ENCODE measurements at places on chromosomes 4 and X. TPM values are rescaled to one million over a fixed set of nuclear protein-coding genes. Genes with fewer than 3 reads are reported as not detected.
A peak's percentile ranks its signal among the peaks of the same experiment; 100 is the strongest.

DRP2 gene
- 0.09 TPM for total RNA-seq

MAGIX gene
- total RNA-seq, result 2.1 TPM

NPY5R gene
- total RNA-seq, result not detected

ASB9 gene
- total RNA-seq, result 8.3 TPM

UGT2B7 gene
- 3.0 TPM for total RNA-seq

SPRY1 gene
- 23.2 TPM for total RNA-seq

CSN2 gene
- total RNA-seq, result not detected

HS6ST2 gene
- 33.7 TPM for total RNA-seq

CITED1 gene
- 1.3 TPM for total RNA-seq

DNA sequence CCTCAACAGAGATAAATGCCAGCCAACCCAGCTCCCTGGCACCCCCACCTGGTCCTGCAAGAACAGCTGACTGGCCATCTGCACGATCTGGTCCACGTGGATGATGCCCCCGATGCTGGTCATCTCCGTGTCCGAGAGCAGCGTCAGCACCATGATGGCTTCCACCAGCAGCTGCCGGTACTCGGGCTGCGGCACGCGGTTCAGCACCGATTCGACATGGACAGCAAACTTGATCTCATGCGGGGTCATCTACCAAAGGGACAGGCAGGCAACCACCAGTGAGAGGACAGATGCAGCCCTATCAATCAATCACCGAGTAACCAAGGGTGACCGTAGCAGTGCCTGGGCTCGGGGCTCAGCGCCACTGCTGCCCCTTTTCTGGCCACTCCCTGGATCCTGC, 89.8 kb downstream of the PHKA2 start:
- no peak overlapping the region for H3K27ac ChIP-seq
- no peaks in the 10 kb centered on the region for H3K27me3 ChIP-seq
- DNase-seq, result no peak
- no peaks in the 10 kb centered on the region for H3K4me1 ChIP-seq
- H3K4me3 ChIP-seq, result no peak overlapping the region
- H3K36me3 ChIP-seq, result no peaks in the 10 kb centered on the region

- no peak overlapping the region for H3K4me3 ChIP-seq
- H3K36me3 ChIP-seq, result no peaks in the 10 kb centered on the region
- H3K27ac ChIP-seq, result no peak overlapping the region
- H3K4me1 ChIP-seq, result no peaks in the 10 kb centered on the region
- no peak for DNase-seq
These were observed 27.3 kb upstream of the GPRASP2 start for GRCh38 chrX:102684772-102685520.

DNA sequence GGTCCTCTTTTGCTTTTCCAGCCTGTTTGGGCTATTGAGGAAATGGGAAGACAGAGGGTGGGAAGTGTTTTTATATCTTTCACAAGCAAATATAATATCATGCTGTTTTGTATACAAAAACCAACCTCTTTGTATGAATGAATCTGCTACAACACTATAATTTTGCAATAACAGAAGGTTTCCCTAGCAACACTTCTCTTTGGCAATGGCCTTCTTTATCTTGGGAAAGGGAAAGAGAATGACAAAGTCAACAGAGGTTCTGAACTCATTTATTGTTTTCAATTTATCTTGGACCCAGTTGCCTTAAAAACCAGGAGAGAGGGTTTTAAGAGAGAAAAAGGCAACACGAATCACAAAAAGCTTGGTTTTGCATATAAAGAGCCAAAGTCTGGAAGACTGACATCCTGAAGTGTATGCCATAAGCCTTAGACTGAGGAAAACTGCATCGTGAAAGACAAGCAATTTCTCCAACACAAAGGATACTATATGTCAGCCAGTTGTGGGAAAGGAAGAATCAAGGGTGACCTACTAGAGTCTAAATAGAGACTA, 121.8 kb upstream of the FAM241A start:
- no peak for DNase-seq
- H3K4me1 ChIP-seq, result no peaks in the 10 kb centered on the region
- no peaks in the 10 kb centered on the region for H3K27me3 ChIP-seq
- H3K4me3 ChIP-seq, result no peak overlapping the region
- H3K27ac ChIP-seq, result no peak overlapping the region

DNA sequence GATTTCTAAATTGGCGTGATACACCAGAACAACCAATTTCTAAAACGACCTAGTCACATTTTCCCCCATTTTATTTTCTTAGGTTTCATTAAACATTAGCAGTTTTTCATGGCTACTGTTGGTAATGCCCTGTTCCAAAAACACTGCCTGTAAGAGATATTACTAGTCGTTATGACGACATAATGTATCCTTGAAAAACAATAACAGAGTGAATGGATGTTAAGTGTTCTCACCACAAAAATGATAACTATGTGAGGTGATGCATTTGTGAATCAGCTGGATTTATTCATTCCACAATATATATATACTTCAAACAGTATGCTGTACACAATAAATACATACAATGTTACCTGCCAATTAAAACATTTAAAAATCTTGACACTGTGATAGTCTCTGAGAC, 1147.6 kb upstream of the PCDH10 start:
- H3K27me3 ChIP-seq, result no peaks in the 10 kb centered on the region
- H3K4me3 ChIP-seq, result no peak overlapping the region
- H3K36me3 ChIP-seq, result no peaks in the 10 kb centered on the region
- H3K4me1 ChIP-seq, result no peaks in the 10 kb centered on the region
- no peak for DNase-seq
- H3K27ac ChIP-seq, result no peak overlapping the region

GRCh38 chrX:105117621-105118020, 102.9 kb downstream of the TEX13A start:
- H3K4me3 ChIP-seq, result no peak overlapping the region
- DNase-seq, result no peak
- no peaks in the 10 kb centered on the region for H3K36me3 ChIP-seq
- no peaks in the 10 kb centered on the region for H3K4me1 ChIP-seq

GRCh38 chr4:189533603-189534002, 407.1 kb upstream of the FRG1 start:
- H3K27ac ChIP-seq, result no peak overlapping the region
- H3K27me3 ChIP-seq, result no peaks in the 10 kb centered on the region
- no peaks in the 10 kb centered on the region for H3K4me1 ChIP-seq
- no peak for DNase-seq

DNA sequence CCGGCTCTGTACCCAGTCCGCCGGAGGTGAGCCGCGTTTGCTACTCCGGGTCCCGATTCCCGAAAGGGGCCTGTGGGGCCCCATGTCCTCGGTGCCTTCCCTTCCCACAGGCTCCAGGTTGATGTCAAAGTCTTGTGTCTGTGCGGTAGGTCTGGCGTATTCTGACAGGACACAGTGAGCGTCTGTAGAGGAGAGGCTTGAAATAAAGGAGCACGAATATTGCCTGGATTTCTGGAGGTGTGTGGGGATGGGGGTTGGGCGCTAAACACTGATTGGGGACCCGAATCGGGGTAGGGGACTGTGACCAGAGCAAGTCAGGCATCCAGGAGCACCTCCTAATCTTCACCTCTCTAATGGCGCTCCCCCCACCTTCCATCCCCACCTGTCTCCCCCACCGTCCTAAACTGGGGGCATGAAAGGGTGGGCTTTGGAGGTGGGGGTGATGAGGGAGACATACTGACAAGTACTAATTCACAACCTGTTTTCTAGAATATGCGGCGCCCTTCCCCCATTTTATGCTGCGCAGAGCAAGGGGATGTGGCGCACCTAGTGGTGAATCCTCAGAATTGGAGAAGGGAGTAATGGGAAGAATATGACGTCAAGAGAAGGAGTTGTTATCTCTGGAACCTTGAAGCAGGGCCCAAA, 855 bp downstream of the GPRASP2 start:
- H3K36me3 ChIP-seq, result no peaks in the 10 kb centered on the region
- no peaks in the 10 kb centered on the region for H3K4me1 ChIP-seq
- H3K4me3 ChIP-seq, result peak overlapping the region; percentile 40

DNA sequence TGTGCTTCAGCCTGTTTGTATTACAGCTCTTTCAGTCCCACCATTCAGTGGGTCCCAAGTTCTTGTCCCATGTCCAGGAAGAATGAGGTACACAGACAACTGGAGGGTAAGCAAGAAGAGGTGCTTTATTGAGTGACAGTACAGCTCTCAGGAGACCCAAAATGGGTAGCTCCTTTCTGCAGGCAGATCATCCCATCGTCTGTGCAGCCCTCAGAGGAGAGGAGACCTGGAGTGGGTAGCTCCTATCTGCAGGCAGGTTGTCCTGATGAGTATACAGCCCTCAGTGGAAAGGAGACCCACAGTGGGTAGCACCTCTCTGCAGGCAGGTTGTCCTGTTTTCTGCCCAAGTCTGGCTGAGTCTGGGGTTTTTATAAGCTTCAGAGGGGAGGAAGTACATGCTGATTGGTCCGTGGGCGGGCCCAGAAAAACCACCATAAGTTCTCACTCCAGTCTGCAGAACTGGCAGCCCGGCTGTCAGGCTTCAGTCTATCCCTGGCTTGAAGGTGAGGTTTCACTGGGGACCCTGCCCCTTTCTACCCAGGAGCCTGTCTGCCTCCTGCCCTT, 18.0 kb downstream of the GRK4 start:
- H3K36me3 ChIP-seq, result no peaks in the 10 kb centered on the region
- H3K4me3 ChIP-seq, result no peak overlapping the region
- peaks cover 9% of the 10 kb centered on the region for H3K4me1 ChIP-seq
- H3K27me3 ChIP-seq, result no peaks in the 10 kb centered on the region

- DNase-seq, result no peak
- no peaks in the 10 kb centered on the region for H3K36me3 ChIP-seq
- H3K27me3 ChIP-seq, result no peaks in the 10 kb centered on the region
- no peak overlapping the region for H3K27ac ChIP-seq
- no peaks in the 10 kb centered on the region for H3K4me1 ChIP-seq
- no peak overlapping the region for H3K4me3 ChIP-seq
These were observed 27.9 kb downstream of the ZNF275 start for GRCh38 chrX:153361781-153362397.

DNA sequence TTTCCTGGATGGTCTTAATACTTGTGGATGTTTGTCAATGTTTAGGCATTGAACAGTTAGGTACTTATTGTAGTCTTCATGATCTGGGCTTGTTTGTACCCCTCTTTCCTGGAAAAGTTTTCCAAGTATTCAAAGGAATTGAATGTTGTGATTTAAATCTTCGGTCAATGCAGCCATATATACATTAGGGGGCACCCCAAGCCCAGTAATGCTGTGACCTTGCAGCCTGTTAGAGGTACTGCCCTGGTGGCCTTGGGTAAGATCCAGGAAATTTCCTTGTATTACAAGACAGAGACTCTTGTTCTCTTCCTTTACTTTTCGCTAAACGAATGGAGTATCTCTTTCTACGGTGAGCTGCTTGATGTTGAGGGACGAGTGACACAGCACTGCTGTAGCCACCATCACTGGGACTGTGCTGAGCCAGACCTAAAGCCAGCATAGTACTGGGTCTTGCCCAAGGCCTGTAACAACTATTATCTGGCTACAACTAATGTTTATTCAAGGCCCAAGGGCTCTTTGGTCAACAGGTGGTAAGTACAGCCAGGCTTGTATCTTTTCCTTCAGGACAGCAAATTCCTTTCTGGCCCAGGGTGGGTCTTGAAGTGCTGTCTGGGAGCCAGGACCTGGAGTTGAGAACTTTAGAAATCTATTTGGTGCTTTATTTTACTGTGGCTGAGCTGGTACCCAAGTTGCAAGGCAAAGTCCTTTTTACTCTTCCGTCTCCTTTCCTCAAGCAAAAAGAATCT, 118.3 kb upstream of the ATOH1 start:
- H3K4me1 ChIP-seq, result no peaks in the 10 kb centered on the region
- no peak overlapping the region for H3K4me3 ChIP-seq

DNA sequence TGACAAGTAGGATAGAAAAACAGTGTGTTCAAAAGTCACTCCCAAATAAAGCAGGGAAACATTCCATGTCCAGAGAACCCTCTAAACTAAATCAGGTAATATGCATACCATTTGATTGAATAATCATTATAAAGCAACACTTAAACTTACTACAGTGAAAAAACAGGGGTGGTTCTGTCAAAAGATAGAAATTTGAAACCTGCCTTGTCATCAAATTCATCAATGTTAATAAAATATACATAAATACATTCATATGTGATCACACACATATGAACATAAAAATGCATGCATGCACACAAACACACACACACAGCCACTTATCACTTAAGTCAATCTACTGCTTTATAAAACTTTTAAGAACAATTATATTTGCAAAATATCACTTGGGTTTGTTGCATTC, 485.8 kb upstream of the TECRL start:
- H3K4me3 ChIP-seq, result no peak overlapping the region
- no peak overlapping the region for H3K27ac ChIP-seq
- H3K36me3 ChIP-seq, result no peaks in the 10 kb centered on the region
- DNase-seq, result no peak
- no peaks in the 10 kb centered on the region for H3K27me3 ChIP-seq
- H3K4me1 ChIP-seq, result no peaks in the 10 kb centered on the region

GRCh38 chr4:26892480-26893150, 32.0 kb downstream of the STIM2 start:
- H3K4me3 ChIP-seq, result no peak overlapping the region
- no peaks in the 10 kb centered on the region for H3K27me3 ChIP-seq
- no peak overlapping the region for H3K27ac ChIP-seq
- H3K4me1 ChIP-seq, result no peaks in the 10 kb centered on the region

GRCh38 chr4:142516686-142517526, 329.2 kb downstream of the INPP4B start:
- DNase-seq, result no peak
- no peaks in the 10 kb centered on the region for H3K27me3 ChIP-seq
- H3K36me3 ChIP-seq, result no peaks in the 10 kb centered on the region
- no peak overlapping the region for H3K27ac ChIP-seq

GRCh38 chrX:30373951-30374350, 64.8 kb upstream of the NR0B1 start:
- H3K4me3 ChIP-seq, result no peak overlapping the region
- H3K36me3 ChIP-seq, result no peaks in the 10 kb centered on the region
- DNase-seq, result no peak
- no peaks in the 10 kb centered on the region for H3K4me1 ChIP-seq
- no peak overlapping the region for H3K27ac ChIP-seq
- no peaks in the 10 kb centered on the region for H3K27me3 ChIP-seq

- H3K27me3 ChIP-seq, result no peaks in the 10 kb centered on the region
- no peak for DNase-seq
- no peak overlapping the region for H3K27ac ChIP-seq
- H3K36me3 ChIP-seq, result no peaks in the 10 kb centered on the region
These were observed 94.2 kb downstream of the PHEX start for GRCh38 chrX:22126327-22126726.
